Epithelial cell of proximal tubule (primary cell): ENCODE measurements at places on chromosomes 1 and 21. TPM values are rescaled to one million over a fixed set of nuclear protein-coding genes. Genes with fewer than 3 reads are reported as not detected.

Gene OR2T33
- total RNA-seq = not detected in 2 replicates

GRCh38 chr21:45319461-45320211, 31.9 kb upstream of the POFUT2 start:
- no peak for DNase-seq

- no peak for DNase-seq
These were observed 9.5 kb downstream of the ASB17 start for GRCh38 chr1:75922698-75923097.

GRCh38 chr1:163614361-163614760, 292.6 kb downstream of the NUF2 start:
- DNase-seq = no peak

Gene CD1E
- not detected in 2 replicates for total RNA-seq

DNA sequence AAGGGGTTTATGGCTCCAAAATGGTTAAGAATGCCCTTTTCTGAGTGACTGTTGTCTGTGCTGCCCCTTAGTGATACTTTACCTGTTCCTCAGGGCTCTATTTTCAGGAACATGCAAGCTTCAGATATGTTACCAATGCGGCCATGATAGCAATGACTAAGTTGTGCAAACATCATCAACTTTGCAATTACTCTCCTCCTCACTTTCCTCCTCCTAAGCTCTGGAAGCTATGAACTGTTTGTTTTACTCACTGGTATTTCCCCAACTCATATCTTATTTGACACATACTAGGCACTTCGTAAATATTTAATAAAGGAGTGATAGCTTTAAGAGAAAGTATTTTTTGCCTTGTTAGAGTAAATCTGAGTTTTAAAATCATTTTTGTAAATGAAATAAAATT, 53.8 kb downstream of the RWDD3 start:
- DNase-seq = no peak

DNA sequence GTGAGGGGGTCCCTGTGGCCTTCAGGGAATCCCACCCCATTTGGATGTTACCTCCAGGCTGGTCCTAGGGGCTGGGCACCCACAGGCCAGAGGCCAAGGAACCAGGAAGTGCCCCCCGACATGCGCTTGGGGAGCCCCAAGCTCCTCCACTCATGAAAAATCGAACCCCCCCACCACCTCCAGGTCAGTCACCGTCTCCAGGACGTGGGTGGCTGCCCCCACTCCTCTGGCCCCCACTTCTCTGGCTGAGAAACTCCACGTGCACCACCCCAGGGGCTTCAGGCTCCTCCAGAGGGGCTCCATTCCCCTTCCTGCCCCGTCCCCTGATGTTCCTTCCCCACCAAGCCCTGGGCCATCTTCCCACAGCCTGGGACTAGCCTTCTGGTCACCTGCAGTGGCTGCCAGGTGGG, 30.5 kb upstream of the POFUT2 start:
- no peak for DNase-seq

Gene CASP9
- total RNA-seq = 10.3 and 24.2 TPM in 2 replicates

Gene PTGS2
- 4.3 and 8.7 TPM in 2 replicates for total RNA-seq

- no peak for DNase-seq
These were observed 20.0 kb upstream of the LAMC1 start for GRCh38 chr1:183003203-183003602.

DNA sequence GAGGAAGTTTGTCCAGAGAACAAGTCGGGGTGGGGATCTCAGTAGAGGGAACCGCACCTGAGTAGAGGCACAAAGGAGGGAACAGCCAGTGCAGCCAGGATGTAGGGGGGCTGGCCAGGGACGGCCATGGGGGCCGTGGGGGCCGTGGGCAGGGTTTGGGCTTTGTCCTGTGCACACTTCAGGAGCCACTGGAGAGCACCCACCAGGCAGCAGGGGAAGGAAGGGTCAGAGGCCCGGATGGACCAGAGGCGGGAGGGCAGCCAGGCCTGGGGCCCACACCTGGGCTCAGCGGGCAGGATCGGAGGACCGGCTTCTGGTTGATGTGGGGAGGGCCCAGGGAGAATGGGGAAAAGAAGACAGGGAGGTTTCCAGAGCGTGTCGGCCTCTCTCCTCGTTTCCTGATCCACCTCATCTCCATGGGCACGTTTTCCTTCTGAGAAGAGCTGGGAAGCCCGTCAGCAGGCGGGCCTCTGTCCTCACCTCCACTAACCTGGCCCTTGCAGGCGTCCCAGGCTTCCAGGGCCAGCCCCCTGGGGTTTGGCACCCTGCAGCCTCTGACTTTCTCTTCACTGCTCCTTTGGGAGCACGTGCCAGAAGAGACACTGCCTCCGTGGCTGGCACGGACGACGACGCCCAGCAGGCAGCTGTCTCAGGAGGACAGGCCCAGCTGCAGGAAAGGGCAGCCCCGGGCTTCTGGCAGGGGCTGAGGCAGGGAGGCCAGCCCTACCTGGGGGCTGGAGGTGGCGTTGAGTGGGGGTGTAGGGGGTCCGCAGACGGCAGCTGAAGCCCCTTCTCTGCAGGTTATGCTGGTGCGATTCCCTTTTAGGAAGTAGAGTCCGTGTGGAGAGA, 16.8 kb upstream of the PDXK start:
- DNase-seq = no peak

Gene RNF2
- total RNA-seq = 12.3 and 19.1 TPM in 2 replicates

DNA sequence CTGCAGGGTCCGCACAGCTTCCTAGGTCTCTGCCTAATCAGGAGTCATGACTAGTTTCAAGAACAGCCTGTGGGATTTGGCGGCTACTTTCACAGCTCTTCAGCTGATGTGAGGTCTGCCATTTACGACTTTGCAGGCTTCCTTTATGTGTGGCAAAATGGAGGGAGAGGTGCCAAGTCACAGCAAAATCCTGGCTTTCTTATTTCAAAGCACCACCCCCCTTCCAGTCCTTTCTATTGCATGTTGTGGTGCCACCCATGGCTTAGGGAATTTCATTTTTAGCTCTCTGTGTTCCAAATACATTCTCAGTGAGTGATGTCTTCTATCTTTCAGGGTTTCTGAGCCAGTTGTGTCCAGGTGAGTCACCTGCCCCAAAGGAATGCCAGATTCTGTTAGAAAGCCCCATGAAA, 75.1 kb upstream of the WLS start:
- no peak for DNase-seq

GRCh38 chr1:227778401-227778947, 37.0 kb upstream of the PRSS38 start:
- DNase-seq = no peak

DNA sequence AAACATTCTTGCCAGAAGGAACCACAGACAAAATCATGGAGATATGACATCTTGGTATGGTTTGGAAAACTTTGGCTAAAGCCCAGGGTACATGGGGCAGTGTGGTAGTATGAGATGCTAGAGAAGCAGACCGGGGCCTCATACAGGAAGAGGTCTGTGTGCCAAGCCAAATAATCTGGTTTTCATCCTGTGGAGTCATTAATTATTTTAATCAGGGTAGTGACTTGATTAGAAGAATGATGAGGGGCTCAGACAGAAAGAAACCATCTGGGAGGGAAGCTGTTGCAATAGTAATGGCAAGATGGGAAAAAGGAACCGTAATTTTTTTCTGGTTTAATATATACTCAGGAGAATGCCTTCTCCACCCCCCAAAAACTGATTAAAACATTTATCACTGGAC, 318.0 kb downstream of the BRINP2 start:
- DNase-seq = no peak
